ENCODE measurements at places on chromosomes 13 and 19. TPM values are rescaled to one million over a fixed set of nuclear protein-coding genes. Genes with fewer than 3 reads are reported as not detected.

DNA sequence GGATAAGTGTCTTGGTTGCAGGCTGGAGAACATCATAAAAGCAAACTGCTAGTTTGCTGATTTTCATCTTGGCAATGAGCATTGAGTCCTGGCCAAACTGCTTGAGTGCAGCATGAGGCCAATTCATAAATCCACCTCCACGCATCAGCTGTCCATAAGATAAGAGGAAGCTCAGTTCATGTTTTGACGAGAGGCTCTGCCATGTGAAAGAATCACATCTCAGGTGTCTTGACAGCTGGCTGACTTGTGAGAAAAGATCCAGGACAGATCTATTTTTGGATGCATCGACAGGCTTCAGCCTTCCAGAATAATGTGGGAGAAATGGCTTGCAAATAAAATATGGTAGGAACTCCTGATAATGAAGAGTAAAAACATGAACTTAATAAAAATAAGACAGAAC lies 5.4 kb upstream of the ZNF682 start:
- no peak for DNase-seq

DNA sequence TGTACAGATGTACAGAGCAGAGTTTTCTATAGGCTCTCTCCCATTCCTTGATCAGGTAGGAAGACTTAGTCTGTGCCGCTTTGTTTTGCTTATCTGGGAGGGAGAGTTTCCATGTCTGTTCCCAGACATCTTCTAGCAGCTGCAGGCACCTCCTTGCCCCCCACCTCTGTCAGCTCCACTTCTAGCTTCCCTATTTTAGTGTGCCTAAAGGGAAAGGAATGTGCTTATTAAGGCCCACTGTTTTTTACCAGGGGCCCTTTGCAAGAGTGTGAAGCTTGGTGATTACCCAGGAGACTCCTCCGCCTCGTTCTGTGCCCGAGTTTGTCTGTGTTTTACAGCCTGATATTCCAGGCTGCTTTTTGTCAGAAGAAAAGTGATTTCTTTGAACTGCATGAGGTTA lies 1984.4 kb downstream of the OLFM4 start:
- no peak for DNase-seq

DNA sequence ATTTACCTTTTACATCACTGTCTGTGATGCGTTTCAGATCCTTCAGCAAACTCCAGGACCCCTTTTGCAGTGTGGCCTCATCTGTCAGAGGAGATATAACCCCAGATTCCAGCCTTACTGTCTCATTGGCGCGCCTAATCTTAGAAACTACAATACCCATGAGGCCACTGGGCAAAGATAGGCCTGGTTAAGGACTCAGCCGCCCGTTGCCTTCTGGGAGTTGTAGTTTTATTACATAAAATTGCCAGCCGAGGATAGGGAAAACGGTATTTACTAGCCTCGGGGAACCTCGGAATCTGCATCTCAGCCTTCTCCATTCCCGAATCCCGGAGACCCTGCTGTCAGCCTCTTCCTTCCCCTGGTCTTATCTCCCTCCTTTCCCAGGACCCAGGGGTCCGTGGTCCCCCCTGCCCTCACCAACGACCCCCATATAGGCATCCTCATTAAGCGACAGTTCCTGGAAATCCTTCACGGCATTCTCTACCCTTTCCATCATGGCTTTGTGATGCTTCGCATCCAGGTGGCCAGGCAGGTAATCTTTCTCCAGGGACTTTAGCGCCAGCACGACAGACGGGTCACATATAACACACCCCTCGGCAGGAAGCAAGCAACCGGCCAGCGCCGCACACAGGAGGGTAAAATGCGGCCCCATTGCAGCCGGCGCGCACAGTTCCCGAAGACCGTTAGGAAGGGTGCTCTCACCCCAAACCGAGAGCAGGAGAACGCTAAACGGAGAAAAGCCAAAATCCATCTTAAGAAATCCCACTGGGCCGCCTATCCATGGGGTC lies 1.3 kb downstream of the IZUMO1 start:
- peak; percentile 82 for DNase-seq

The EPSTI1 gene
- 1.3 TPM for total RNA-seq

The ELAVL3 gene
- total RNA-seq, result 0.17 TPM

DNA sequence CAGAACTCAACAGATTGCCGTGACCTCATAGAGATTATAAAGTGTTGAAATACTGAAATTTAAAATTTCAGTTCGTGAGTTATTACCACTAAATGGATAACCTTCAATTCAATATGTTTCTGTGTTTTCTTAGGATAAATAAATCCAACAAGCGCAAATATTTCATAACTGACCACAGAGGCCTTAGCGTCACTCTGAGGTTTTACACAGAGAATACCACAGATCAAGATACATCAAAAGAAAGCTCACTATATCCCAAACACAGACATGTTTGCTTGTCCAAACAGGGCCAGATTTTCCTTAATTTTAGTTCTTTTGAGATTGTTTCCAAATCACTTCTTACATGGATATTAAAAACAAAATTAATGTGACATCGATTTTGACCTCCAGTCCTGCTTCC lies 235.8 kb downstream of the EFNB2 start:
- DNase-seq, result no peak

The C19orf81 gene
- total RNA-seq, result 8.0 TPM

GRCh38 chr13:108313382-108313781 lies 43.9 kb downstream of the TNFSF13B start:
- no peak for DNase-seq

- DNase-seq, result no peak
These were observed 4.2 kb upstream of the CCNA1 start for GRCh38 chr13:36428086-36428485.

DNA sequence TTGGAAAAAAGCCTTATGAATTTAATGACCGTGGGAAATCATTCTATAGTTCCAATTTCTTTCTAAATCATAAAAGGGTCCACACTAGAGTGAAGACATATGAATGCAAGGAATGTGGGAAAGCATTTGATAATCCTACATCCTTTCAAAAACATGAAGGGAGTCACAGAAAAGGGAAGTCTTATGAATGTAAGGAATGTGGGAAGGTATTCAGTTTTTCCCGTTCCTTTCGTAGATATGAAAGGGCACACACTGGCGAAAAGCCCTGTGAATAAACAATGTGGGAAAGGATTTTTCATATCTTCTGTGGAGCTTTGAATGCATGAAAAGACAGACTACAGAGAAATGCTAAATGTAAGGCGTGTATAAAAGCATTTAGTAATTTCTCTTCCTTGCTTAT lies 27.0 kb downstream of the ZNF20 start:
- no peak for DNase-seq

The IL11 gene
- total RNA-seq, result 0.59 TPM

The DNAAF3 gene
- 0.15 TPM for total RNA-seq

GRCh38 chr13:39600766-39601165 lies 2.2 kb downstream of the LHFPL6 start:
- DNase-seq, result peak; percentile 73

DNA sequence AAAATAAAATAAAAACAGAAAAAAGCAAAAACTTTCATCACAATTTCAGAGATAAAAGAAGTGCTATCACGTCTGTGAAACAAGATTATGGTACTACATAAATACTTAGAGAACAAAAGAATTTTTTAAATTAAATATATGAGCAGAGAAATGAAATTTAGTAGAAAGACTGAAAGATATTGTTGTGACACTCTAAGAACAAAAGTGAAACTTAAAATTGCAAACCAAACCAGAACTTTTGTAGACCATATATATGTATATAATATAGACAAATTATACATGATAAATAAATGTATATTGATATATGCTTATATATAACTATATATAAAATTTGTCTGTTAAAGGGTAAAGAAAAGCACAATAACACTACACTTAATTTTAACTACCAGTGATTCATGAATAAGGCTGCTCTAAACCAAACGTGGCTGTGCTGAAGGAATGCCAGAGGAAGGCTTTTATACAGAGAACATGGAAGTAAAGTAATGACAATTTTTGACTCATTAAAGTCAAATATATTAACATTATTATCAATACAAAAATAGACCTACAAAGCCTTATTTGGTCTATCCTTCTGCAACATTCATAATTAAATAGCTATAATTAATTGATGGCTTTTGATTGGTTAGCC lies 1516.7 kb upstream of the PCDH20 start:
- no peak for DNase-seq

- peak; percentile 58 for DNase-seq
These were observed 49.9 kb downstream of the ZNF787 start for GRCh38 chr19:56071151-56071550.

The CEBPA gene
- total RNA-seq, result 4.8 TPM

The NEK3 gene
- 39.2 TPM for total RNA-seq

The SOX1 gene
- total RNA-seq, result 0.15 TPM

Data from H7 (cell line).